ENCODE measurements at places on chromosomes 16 and 17.

DNA sequence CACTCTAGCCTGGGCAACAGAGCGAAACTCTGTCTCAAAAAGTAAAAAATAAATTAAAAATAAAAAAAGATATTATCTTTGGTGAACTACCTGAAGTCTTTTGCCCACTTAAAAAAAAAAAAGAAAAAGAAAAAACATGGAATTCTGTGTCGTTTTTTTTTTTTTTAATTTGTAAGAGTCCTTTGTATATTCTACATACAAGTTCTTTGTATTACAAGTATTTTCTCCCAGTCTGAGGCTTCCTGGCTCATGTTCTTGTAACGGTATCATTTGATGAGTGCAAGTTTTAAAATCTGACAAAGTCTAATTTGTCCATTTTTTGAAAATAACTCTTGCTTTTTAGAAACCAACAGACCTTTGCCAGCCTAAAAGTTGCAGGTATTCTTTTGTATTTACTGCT lies 12.2 kb upstream of the CBX2 start:
- DNase-seq = no peak

GRCh38 chr17:51387582-51387981 lies 127.2 kb downstream of the UTP18 start:
- no peak for DNase-seq

GRCh38 chr16:83810901-83811300 lies 3.1 kb downstream of the HSBP1 start:
- no peak for DNase-seq

DNA sequence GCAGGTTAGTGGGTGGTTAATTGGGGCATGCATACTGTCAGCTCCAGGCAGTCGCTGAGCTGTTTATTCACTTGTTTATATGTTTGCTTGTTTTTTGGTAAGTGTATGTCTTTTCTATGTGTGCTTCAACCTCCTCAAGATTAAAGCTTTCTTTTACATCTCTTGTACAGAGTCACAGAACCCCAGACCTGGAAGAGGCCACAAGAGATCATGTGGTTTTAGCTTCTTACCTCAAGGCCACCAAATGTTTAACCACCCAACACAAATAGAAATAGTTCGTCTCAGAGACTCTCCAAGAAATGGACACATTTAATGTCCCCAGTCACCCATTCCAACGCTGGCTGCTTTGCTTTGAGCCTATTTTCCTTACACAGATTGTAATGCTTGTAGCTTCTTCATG lies 11.8 kb upstream of the TMEM98 start:
- DNase-seq = no peak

DNA sequence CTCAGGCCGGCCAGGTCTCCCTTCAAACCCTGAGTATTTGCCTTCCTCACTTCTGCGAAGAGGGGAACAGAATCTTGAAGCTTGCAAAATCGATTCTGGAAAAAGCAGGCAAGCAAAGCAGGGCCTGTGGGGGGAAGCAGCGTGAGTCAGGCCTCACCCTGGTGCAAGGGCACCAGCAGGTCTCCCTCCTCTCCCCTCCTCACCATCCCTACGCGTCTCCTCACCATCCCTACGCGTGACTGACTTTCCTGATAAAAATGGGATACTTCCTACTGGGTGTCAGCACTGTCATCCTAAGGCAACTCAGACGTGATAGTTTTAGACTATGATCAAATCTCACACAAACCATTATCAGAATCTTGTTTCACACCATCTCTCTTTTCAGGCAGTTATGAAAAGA lies 12.1 kb downstream of the CMTM3 start:
- no peak for DNase-seq

- no peak for DNase-seq
Measured at GRCh38 chr16:2092866-2093265, 42.8 kb downstream of the PKD1 start.

DNA sequence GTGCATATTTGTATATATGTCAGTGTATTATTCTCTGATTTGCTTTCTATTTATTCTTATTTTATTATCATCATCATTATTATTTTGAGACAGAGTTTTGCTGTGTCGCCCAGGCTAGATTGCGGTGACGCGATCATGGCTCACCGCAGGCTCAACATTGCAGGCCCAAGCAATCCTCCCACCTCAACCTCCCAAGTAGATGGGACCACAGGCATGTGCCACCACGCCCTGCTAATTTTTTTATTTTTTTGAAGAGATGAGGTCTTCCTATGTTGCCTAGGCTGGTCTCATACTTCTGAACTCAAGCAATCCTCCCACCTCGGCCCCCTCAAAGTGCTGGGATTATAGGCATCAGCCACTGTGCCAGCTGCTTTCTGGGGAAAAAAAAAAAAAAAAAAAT lies 8.4 kb upstream of the ARHGAP17 start:
- no peak for DNase-seq

DNA sequence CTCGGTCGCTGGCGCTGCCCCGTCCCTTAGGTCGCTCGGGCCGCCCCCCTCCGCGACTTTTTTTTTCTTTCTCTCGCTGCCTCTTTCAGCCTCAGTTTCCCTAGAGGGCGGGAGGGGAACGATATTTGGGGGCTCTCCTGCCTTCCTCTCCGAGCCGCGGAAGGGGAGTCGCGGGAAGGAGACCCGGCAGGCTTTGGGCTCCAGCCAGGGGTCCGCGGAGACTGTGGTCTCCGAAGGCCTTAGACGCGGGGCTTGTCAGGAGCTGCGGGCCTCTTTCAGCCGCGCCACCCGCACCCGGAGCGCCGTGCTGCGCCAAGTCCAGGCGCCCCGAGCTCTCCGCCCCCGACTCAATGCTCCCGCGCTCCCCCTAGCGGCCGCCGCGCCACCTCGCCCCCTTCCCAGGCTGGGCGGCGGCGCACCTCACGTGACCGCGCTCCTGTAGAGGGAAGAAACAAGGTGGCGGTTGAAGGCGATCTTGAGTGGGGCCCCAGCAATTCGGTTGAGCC lies at the start of gene LRRC37B:
TSS of gene LRRC37B (plus strand) at position 427 of the 506 bp plus-strand sequence. CDS start 14,010 bp downstream, outside the sequence.
- no peak for DNase-seq

DNA sequence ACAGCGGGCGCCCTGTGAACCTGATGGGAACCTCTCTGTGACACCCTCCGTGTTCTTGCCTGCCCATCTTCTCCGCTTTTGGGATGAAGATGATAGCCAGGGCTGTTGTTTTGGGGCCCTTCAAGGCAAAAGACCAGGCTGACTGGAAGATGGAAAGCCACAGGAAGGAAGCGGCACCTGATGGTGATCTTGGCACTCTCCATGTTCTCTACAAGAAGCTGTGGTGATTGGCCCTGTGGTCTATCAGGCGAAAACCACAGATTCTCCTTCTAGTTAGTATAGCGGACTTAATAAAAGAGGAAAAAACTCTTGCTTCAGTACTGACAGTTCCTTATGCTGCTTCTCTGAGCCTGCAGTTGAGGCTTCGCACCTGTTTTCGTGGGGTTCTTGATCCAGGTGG lies 10.5 kb downstream of the CDK5RAP3 start:
- no peak for DNase-seq

DNA sequence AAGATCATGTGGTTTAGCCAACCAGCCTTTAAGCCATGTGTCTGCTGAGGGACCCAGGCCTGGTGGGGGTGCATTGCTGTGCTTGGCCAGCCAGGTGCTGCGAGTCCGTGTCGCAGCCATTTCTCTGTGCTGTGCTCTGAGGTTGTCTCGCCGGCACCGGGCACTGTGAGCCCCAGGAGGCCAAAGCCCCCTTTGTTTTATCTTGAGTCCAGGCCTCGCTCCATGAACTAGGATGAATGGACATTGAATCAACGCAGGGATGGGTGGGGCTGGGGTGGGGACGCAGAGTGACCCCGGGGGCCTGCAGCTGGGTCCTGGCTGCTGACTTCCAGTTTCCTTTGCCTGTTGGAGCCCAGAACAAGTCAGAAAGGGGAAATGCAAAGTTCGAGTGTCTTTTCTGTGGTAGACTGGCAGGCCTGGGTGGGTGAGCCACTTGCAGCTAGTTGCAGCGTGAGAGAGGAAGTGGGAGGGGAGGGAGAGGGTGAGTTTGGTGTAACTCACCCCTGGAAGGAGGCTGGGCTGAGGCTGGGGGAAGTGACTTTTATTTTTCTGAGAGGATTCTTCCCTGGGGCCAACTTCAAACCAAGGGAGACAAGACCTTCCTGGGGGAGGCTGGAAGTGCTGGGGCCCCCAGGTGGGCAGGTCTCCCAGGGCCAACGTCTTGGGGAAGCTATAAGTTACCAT lies 324.7 kb downstream of the SEC14L1 start:
- DNase-seq = no peak

- DNase-seq = no peak
Measured at GRCh38 chr17:59914274-59914854, 21.4 kb downstream of the RPS6KB1 start.

DNA sequence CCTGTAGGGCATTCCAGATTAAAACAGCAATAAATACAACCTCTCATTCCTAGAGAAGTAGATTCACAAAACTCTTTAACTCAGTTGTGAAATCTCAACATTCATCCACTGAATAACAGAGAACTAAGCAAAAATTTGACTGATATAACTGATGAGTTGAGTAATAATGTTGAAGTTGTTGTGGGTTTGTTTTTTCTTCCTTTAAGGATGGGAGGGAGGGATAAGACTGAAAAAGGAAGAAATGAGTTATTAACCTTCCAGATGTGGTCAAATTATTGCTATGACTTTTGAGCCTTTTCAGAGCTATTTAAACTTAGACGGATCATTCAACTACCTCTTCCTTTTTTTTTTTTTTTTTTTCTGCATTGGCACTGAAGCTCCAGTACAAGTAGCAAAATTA lies 38.6 kb downstream of the SKAP1 start:
- DNase-seq = no peak

GRCh38 chr16:69793526-69793925 lies 31.4 kb downstream of the WWP2 start:
- DNase-seq = no peak

GRCh38 chr17:34254651-34255380 lies at the start of gene CCL2:
TSS of gene CCL2 (plus strand) at chr17:34255285. CDS start at chr17:34255350, 65 bp downstream.
- peak; percentile 56 for DNase-seq

DNA sequence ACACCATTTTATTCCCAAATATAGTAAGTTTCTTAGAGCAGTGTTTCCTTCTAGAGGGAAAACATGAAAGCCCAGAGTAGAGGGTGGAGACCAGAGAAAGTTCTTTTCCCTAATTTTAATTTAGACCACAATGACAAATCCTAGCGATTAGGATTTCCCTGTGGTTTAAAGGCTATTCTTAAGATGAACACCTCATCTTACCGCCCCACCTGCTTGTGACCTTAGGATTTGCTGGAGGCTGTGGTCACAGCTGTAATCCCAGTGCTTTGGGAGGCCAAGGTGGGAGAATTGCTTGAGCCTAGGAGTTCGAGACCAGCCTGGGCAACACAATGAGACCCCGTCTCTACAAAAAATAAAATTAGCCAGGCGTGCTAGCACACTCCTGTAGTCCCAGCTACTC lies 51.1 kb downstream of the GPRC5B start:
- no peak for DNase-seq

- DNase-seq = peak; percentile 2
Measured at GRCh38 chr16:59295993-59296736, 562.0 kb upstream of the GOT2 start.

GRCh38 chr16:55035956-55036355 lies 105.3 kb downstream of the IRX5 start:
- no peak for DNase-seq

- no peak for DNase-seq
Measured at GRCh38 chr17:43579566-43580140, 33.5 kb upstream of the ETV4 start.

GRCh38 chr16:85345129-85345639 lies 232.9 kb upstream of the CIBAR2 start:
- no peak for DNase-seq

- no peak for DNase-seq
Measured at GRCh38 chr17:3957735-3958599, 6.3 kb downstream of the ATP2A3 start.

DNA sequence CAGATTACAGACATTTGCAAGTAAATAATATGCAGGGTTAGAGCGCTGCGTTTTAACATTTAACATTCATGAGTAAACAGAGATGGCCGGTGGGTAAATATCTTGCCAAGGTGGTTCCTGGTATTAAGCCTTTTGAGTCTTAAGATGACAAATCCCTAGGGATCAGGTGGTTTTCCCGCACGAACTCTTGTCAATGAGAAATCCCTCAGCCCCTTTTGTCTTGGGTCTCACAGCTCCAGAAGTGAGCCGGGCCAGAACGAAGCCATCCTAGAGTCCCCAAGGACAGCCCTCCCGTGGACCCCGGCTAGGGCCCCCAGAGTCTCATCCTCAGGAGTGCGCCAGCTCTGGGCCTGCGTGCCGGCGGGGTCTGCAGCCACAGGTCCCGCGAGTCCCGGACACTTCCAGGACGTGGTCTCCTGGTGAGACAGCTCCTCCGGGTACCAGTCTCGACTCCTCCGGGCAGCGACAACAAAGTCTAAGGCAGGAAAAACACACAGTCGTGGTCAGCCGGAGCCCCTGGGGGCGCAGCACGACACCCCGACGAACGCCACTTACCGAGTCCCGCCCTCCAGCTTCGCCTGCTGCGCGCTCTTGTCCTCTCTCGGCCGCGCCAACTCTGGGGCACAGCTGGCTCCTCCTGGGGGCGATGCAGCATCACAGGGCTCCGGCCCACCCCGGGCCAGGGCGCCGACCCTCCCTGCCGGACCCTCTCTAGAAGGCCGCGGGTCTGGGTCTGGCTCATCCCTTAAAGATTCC lies 13.3 kb downstream of the MIS12 start:
- no peak for DNase-seq

DNA sequence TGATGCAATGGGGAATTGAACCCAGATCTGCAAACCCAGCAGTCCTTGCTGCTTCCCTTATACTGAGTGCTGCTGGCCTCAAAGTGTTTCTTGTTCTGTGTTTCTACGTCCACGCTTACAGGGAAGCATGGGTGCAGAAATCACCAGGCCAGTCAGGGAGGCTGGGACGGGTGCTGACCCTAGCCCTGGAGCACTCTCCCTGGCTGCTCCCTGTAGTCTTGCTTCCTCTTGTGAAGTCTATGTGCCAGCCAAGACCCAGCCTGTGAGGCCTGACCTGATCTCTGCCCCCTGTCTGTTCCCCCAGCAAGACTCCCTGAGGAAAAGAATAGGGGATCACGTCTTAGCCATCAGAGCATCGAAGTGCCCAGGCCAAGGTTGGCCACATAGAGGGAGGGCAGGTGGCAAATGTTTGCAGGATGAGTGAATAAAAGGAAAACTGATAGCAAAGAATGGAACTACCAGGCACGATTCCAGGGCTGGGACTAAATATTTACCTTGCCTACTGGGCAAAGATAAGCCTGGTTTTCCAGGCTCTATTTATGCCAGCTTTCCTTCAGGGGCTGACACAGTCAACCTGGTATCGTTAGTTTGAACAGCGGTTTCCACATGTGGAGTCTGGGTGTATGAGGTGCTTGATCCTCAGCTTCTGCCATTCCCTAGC lies 41.2 kb upstream of the RHOT1 start:
- DNase-seq = no peak

All from left renal pelvis (tissue), 4 donors.